ENCODE measurements at places on chromosomes 16 and 17.
A peak's percentile ranks its signal among the peaks of the same experiment; 100 is the strongest.

DNA sequence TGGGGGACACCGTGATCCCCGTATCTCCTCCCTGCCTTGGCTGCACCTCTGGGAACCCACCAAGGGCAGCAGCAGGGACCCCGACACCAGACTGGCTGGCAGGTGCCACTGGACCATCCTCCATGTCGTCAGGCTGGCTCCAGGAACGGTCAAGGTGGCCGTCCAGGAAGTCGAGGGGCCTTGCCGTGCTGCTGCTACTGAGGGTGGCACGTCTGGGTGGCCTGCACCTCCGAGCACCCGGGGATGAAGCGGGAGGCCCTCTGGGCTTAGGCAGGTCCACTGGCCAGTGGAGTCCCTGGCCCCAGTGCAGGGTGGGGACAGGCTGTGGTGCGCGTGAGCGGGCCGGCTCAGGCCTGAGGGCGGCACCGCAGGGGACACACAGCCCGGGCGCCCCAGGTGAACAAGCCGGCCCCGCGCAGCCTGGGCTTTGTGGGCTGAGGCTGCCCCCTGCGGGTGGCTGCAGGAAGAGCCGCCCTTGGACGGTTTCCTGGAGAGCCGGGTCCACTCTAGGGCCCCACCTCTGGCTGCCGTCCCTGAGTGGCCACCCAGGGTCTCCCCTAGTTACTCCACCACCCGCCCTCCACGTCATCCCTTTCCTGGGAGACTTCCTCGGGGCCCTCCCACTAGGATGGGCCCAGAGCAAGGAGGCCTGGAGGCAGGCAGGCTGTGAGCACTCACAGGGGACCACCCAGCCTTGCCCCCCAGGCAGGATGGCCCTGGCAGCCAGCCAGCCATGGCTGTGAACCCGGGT is 42.8 kb upstream of the ZC3H18 start:
- DNase-seq: peak; percentile 42

DNA sequence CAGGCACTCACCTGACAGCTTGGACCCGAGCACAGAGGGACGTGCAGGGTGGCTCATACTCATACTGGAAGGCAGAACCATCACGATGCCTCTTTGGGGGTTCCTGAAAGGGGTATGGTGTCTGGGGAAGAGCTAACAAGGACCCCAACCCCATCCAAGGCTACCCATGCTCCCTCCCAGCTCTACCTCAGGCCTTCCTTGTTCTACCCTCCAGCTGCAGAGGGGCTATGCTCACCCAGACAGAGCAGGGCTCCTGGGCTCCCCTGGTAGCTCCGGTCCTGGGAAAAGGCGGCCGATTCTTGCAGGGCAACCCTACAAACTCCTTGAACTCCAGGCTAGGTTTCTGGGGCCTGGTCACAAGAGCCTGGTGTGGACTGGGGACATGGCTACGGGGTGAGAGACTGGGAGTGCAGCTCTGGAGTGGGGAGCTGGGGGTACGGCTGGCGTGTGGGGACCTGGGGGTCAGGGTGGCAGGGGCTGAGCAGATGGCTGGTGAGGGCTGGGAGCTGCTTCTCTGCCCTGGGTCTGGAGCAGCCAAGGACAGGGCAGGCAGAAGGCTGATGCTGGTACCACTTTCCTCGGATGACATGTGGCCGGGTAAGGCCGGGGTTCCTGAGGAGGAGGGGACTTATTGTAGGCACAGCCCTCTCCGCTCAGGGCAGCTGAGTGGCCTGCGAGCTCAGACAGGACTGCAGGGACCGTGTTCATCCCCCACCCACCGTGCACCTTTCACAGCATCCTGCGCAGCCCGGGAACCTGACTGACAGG is 2.1 kb downstream of the ACD start:
- no peak for DNase-seq

DNA sequence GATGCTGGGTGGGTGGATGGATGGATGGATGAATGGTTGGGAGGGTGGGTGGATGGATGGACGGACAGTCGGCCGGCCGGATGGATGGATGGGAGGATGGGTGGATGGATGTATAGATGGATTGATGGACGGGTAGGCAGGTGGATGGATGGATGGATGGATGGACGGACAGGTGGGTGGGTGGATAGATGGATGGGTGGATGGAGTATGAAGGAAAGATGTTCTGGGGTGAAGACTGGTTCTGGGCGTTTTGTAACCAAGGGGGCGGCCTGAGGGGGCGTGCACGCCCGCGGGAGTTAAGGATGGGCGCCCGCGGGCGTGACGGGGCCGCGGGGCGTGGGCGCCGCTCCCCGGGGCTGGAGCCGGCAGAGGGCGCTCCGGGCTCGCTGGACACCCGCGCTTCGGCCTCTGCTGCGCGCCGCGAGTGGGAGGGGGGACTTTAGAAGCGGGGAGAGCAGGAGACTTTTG is at the start of gene NECAB2:
Gene NECAB2, plus strand, starts transcription at position 407 of the 468 bp plus-strand sequence. CDS start 405 bp downstream, outside the sequence.
- no peak for DNase-seq

GRCh38 chr17:78366109-78366848 is 6.4 kb upstream of the SOCS3 start:
- no peak for DNase-seq

- DNase-seq: no peak
Observed at GRCh38 chr17:14289162-14289561, 11.7 kb upstream of the HS3ST3B1 start.

GRCh38 chr16:82093666-82094300 is 58.7 kb downstream of the HSD17B2 start:
- DNase-seq: no peak

- DNase-seq: no peak
Observed at GRCh38 chr16:3180445-3180878, 7.5 kb upstream of the OR1F1 start.

Measured in T follicular helper cell (primary cell).